H9 (cell line): ENCODE measurements at places on chromosomes 4 and X. TPM values are rescaled to one million over a fixed set of nuclear protein-coding genes. Genes with fewer than 3 reads are reported as not detected.

SMAD1 gene
- total RNA-seq, result 21.1 and 24.8 TPM in 2 replicates

GRCh38 chr4:126957987-126958386 is 674.8 kb upstream of the INTU start:
- no peak overlapping the region for H3K4me3 ChIP-seq
- no peaks in the 10 kb centered on the region for H3K4me1 ChIP-seq
- no peaks in the 10 kb centered on the region for H3K27me3 ChIP-seq
- no peak overlapping the region for H3K27ac ChIP-seq

GRCh38 chr4:107147873-107148272 is 111.8 kb upstream of the DKK2 start:
- H3K27ac ChIP-seq, result no peak overlapping the region
- H3K36me3 ChIP-seq, result no peaks in the 10 kb centered on the region
- no peaks in the 10 kb centered on the region for H3K27me3 ChIP-seq
- H3K4me1 ChIP-seq, result no peaks in the 10 kb centered on the region
- no peak for DNase-seq
- no peak overlapping the region for H3K4me3 ChIP-seq

DNA sequence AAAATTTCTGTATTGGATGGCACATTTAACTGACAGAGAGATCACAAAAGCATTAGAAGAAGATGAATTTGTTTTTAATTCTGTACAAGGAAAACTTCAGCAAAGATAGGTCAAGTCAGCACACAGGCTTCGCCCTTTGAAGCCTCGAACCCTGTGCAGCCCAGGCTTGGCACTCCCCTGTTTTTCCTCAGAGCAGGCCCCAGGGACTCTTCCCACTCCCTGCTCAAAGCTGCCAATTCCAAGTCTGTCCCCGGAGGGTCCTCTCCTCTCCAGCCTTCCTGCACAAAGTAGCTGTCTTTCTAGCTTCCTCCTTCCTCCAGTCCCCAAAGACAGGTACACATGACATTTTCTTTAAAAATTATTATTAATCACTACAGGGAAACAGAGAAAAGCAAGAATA is 466.3 kb downstream of the PPARGC1A start:
- no peak overlapping the region for H3K4me3 ChIP-seq
- H3K36me3 ChIP-seq, result peaks cover 8% of the 10 kb centered on the region
- DNase-seq, result no peak
- H3K27me3 ChIP-seq, result no peaks in the 10 kb centered on the region
- peaks cover 7% of the 10 kb centered on the region; the same call in 1 of the 2 replicates for H3K4me1 ChIP-seq
- peak overlapping the region; percentile 47 for H3K27ac ChIP-seq

PAK3 gene
- total RNA-seq, result 7.5 and 7.8 TPM in 2 replicates

DNA sequence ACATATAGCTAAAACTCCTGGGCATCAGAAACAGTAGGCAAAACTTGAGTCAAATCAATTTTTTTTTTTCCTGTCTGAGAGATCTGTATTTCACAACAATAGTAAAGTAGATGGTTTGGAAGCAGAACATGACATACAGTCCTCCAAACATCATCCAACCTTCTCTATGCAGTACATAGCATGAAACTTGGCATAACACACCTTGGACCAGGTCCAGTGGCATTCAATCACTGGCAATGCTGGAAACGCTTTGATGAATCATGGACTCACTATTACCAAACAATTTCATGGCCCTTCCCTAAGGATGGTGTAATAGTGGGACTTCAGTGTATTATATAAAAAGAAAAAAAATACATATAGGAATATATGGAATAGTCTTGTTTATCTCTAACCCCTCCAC is 154.6 kb downstream of the FMR1NB start:
- no peaks in the 10 kb centered on the region for H3K27me3 ChIP-seq
- DNase-seq, result no peak

GRCh38 chrX:69282893-69283690 is 117.8 kb upstream of the PJA1 start:
- peaks cover 6% of the 10 kb centered on the region; the same call in 1 of the 2 replicates for H3K4me1 ChIP-seq
- no peak overlapping the region for H3K27ac ChIP-seq
- no peak overlapping the region for H3K4me3 ChIP-seq
- DNase-seq, result no peak
- H3K36me3 ChIP-seq, result peaks cover 5% of the 10 kb centered on the region

LIAS gene
- total RNA-seq, result 18.5 and 19.9 TPM in 2 replicates

GRCh38 chr4:62531731-62532130 is 1331.6 kb downstream of the ADGRL3 start:
- no peaks in the 10 kb centered on the region for H3K27me3 ChIP-seq
- H3K4me1 ChIP-seq, result no peaks in the 10 kb centered on the region
- H3K27ac ChIP-seq, result no peak overlapping the region
- no peak overlapping the region for H3K4me3 ChIP-seq

DNA sequence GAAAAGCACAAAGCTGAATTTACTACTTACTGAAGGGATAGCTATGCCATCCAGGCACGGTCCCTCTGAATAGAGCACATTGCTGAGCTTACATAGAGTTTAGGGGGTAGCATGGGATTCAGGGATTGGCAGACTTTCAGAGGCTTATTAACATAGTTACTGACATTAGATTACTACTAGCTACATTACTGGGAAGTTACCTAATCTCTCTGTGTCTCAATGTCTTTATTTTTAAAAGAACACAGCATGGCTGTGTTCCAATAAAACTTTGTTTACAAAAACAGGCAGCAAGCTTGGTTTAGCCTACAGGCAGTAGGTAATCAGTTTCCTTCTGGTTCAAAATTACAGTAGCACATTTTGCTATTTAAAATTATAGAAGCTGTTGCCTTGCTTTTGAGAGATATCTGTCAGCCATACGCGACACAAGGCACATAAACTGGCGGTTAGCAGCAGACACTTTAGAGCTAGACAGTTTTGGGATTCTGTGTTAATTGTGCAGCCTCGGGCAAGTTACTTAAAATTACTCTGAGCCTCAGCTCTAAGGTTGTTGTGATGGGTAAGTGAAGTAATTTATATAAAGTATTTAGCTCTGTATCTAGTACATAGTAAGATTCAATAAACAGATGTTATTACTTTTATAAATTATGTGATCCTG is 6.9 kb downstream of the KLHL8 start:
- no peak for DNase-seq
- no peaks in the 10 kb centered on the region for H3K36me3 ChIP-seq
- no peaks in the 10 kb centered on the region for H3K4me1 ChIP-seq
- no peak overlapping the region for H3K27ac ChIP-seq
- H3K4me3 ChIP-seq, result no peak overlapping the region

GIMD1 gene
- total RNA-seq, result not detected in 2 replicates
